ENCODE measurements at places on chromosomes 7 and 10.
A peak's percentile ranks its signal among the peaks of the same experiment; 100 is the strongest.

DNA sequence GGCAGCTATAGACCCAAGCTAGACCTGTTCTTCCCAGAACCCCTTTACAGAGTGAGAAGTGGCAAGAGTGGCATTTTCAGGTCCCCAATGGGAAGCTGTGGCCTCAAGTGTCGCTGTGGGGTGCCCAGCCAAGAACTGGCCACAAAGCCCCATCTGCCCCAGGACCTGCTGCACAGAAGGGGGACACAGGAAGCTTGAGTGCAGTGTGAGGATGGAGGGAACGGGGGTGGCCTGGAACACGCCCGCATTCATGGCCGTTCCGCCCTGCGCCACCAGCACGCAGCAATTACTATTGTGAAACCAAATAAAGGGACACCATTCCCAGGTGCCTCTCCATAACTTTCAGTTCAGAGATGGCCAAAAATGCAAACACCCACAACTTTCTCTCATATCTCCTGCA lies 237.6 kb upstream of the TCERG1L start:
- DNase-seq: no peak

DNA sequence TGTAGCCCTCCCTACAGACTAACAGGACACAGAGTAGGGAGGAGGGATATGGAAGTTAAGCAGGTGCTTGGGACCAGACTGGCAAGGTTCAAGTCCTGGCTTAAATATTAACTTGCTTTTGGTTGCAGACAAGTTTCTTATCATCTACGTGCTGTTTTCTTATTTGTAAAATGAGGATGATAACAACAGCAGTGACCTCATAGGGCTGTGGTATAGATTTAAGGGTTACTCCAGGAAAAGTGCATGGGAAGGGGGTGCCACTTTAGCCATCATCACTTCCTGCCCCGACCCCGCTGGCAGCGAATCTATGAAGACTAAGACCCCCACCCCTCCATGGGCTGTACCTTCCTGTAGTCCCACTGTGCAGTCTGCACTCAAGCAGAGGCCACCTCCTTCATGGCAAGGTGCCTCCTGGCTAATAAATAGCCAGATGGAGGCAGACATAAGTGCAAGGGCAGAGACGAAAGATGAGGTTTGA lies 250.2 kb downstream of the COBL start:
- no peak for DNase-seq

- peak; percentile 69 for DNase-seq
Measured at GRCh38 chr10:102714621-102715455, at the start of gene SFXN2. TSS of gene SFXN2 (plus strand) at chr10:102714636. CDS start at chr10:102726637, 12,001 bp downstream.

GRCh38 chr7:41696323-41696916 lies 6.5 kb downstream of the INHBA start:
- DNase-seq: peak; percentile 82

- DNase-seq: no peak
Measured at GRCh38 chr7:71220210-71220695, 88.3 kb downstream of the GALNT17 start.

DNA sequence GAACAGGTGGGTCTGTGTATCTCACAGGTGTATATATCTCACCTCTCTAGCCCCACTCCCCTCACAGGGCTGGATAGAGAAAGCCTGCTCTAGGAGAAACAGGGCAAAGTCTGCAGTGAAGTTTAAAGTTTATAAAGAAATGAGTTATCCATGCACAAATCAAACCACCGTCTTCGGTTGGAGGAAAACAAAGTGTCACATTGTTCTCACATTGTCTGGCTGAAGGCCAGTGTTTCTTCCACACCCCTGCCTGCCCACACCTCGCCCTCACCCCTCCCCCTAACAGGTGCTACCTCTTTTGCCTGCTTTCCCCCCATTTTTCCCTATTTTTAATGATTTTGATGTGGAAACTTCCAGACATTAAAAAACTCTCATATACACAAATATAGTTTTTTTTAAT lies 25.8 kb downstream of the AQP1 start:
- DNase-seq: no peak

DNA sequence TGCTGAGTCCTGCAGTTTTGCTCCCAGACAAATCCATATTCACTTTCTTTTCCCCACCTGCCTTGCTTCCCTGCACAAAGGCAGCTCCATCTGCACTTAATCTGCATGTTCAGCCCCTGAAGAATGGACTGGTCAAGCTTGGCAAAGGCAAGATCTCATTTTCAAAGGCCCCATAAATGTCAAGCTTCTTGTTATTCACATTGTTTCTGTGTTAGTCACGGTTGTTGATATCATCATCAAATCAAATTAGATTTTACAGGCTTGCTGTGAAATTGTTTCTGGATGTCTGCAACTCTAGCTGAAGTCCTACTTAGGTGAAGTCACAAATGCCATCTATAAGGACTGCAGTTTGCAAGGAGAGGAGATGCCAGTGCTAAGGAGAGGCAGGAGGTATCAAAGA lies 91.0 kb downstream of the GPAM start:
- no peak for DNase-seq

DNA sequence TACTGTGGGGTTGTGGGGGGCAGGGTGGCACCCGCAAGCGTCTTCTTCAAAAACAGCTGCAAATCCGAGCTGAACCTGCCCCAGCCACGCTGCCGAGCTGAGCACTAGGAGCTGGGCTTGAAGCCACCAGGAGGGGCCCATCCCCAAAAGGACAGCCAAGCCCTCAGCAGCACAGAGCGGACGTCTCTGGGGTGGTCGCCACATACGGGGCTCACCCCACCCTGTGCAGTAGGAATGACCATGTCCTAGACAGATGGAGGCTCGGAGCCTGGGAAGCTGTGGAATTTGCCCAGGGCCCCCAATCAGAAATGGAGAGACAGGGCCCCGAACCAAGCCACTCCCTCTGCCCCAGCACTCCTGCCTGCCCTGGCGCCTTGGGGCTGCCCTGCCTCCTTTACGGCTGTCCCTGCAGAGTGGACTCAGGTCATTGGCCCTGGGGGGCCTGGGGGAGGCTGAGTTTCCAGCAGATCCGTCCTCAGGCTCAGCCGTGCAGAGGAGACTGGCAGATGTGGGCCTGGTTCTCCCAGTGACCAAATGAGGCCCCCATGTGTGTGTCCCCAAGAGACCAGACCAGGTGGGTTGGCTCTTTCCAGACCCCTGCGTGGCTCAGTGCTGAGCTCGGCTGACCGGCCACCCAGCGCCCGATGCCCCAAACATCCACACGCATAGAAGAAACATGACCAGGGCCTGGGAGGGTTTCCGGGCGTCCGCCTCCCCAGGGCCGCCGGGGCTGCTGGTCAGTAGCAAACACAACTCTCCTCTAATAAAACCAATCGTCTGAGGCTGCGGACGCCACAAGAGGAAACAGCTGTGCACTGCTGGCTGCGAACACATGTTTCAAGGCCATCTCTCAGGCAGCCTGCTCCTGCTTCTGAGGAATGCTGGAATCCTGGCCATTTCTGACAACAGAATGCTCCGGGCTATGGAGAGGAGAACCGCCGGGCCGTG lies 54.9 kb downstream of the PDGFA start:
- DNase-seq: no peak

- no peak for DNase-seq
Measured at GRCh38 chr10:3082290-3082689, 14.9 kb downstream of the PFKP start.

- DNase-seq: no peak
Measured at GRCh38 chr10:75569506-75569905, 138.1 kb downstream of the LRMDA start.

DNA sequence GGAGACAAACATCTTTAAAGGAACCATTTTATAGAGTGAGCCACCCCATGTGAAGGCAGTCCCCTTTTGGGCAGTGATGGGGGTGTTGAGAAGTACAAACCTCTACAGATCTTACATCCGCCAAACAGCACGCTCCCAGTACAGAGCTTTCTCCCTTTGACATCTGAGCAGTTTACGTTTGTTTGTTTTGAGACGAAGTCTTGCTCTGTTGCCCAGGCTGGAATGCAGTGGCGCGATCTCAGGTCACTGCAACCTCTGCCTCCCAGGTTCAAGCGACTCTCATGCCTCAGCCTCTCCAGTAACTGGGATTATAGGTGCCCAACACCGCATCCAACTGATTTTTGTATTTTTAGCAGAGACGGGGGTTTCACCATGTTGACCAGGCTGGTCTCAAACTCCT lies 128.9 kb downstream of the CCDC3 start:
- DNase-seq: no peak

DNA sequence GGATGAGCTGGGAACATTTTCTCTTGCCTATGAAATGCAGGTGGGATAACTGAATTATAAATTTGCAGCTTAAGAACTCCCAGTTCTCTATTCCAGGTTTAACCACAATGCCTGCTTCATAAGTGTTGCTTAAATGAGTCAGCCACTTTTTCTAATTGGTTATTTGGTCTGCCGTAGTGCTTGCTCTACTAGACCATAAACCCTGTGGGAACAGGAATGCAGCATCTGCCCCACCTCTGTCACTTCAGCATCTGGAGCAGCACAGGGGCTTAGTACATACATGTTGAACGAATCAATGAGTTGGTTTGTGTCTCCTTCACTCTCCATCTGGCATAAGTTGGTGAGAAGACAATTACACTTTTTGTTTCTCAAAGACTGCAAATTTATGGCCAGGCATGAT lies 95.2 kb upstream of the PTER start:
- DNase-seq: no peak

GRCh38 chr7:159038066-159038465 lies 106.6 kb downstream of the VIPR2 start:
- DNase-seq: no peak

GRCh38 chr7:7688310-7688709 lies 30.1 kb downstream of the RPA3 start:
- no peak for DNase-seq
